ENCODE measurements at places on chromosomes 6 and 20.

GRCh38 chr6:166778046-166778445, 151.0 kb upstream of the RPS6KA2 start:
- no peak for DNase-seq

DNA sequence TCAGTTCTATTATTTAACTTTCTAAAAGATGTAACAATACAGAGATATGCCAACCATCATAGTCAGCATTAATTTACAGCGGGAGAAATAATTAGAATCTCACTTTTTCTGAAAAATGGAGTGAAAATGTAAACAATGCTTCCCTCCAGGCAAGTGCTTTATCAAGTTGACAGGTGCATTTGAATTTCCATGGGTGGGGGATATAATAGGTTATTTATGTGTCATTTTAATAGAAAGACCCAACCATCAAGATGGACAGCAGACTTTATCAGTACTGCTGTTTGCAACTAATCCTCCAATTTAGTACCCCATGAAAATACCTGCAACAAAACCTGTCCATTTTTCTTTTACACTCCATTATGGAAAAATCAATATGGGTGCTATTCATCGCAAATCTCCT, 780.1 kb downstream of the TFAP2A start:
- DNase-seq, result no peak

GRCh38 chr20:52168116-52168515, 23.5 kb downstream of the ZFP64 start:
- DNase-seq, result no peak

- no peak for DNase-seq
Measured at GRCh38 chr6:166235666-166236292, 68.1 kb upstream of the TBXT start.

- no peak for DNase-seq
Measured at GRCh38 chr6:72873433-72873832, 251.6 kb downstream of the KCNQ5 start.

DNA sequence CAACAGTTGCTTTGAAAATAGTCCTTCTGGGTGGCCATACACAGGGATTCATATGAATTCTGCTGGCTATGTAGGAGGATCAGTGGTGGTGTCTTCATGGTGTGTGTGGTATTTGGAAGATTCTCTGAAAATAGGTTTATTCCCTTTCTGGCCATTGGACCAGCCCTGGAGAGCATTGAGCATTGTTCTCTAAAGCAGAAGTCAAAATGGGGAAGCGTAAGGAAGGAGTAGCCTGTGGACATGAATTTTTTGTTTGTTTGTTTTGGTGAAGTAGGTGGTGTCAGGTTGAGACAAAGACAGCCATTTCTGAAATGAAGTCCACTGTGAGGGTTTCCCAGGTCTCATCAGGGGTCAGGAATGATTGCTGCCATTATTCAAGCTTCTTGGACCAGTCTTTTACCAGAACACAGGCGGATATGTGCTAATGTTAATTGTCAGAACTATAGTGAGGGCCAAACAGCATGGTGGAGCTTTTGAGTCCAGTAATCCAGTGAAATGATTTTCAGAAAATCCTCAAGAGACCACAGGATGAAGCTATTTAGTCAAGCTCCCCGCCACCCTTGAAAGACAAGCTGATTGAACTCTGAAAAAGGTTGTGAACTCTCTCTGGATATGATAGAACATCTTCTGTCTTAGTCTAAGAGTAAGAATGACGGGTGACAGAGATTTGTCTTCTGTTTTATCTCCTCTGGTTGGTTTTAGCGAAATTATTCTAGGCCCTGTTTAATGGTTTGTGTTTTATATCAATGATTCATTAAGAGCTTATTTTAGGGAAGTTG, 60.0 kb downstream of the DNAH8 start:
- no peak for DNase-seq

DNA sequence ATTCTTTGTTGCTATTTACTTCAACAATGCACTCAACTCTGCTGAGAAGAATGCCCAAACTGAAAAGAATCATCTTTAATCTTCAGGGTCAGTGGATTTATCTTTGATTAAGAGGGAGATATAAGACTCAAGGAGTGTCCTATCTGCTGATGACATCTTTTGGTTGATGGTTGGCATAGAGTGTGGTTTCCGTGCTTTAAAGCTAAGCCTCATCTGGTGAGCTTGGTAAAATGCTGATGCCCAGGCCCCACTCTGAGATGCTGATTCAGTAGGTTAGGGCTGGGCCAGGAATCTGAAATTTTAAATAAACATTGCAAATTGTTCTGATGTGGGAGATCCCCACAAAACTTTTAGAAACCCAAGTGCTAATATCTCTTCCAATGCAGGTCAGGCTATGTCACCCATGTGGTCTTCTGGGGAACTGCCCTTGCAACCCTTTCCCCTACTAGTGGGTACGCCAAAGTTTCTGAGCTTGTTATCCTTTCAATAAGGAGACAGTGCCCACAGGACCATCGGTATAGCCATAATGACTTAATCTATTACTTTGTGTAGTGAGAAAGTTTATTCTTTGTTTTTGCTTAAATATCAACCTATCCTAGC, 68.5 kb upstream of the ARMH2 start:
- no peak for DNase-seq

GRCh38 chr20:43726811-43727338, at the start of gene GTSF1L:
Gene GTSF1L (minus strand): TSS chr20:43727002. CDS start chr20:43726694, 308 bp downstream.
- DNase-seq, result peak; percentile 86

GRCh38 chr6:165664559-165665383, 1.7 kb upstream of the PDE10A start:
- no peak for DNase-seq

GRCh38 chr20:49446080-49446479, 36.4 kb downstream of the KCNB1 start:
- DNase-seq, result no peak

DNA sequence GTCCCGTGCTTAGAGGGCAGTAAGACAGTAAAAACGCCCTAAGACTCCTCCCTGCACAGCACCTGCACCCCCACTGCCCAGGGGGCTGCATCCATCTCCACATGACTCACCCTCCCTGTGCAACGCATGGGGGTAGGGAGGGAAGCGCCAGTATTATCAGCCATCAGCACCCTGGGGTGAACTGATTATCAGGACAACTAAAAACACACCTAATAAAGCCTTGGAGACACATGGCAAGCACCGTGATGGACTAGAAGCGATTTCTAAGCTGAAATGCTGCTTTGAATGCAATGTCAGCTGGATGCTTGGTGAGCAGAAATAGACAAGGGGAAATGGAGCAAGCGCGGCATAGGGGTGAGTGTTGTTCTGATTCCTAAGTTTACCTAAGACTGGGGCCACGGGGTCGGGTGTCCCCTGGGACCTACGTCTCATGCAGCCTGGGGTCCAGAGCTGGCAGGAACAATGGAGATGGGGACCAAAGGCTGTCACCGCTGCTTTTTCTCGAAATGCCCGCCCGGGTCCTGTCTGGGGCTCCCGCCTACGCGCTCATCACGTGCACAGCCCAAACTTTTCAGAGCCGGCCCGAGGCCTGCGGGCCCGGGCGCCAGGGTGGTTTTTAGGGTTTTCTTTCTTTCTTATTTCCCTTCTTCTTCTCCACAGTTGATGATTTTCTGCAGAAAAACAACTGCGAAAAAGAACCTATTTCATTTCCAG, 702 bp upstream of the TNFAIP3 start:
- no peak for DNase-seq

DNA sequence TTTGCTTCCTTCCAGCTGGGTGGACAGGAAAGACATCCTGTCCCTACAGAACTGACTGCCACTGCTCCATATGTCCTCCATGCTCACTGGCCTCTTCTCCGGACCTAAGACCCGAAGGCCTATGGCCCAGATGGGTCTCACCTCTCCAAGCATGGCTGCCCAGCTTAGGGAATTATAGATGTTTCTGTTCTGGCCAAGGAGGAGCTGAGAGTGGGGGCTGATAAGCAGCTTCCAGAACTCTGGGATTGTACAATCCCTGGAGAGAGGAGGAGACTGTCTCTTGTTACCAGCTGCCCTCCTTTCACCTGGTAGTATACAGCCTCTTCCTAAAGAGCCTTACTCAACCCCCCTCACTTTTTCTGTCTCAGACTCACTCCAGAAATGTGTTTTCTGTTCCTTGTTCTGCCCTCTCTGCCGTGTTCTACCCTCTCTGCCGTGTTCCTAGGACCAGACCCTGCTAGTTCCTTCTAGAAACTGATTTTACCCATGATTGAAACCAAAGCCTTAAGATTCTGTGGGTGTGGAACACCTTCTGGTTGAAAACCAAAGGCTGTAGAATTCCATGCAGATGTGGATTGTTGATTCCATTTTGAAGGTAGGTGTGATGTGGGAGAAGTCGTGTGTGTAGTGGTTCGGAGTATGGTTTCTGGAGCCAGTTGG, 28.7 kb downstream of the ANKS1A start:
- DNase-seq, result no peak

- peak; percentile 83 for DNase-seq
Measured at GRCh38 chr6:133827766-133828165, 61.1 kb upstream of the TCF21 start.

DNA sequence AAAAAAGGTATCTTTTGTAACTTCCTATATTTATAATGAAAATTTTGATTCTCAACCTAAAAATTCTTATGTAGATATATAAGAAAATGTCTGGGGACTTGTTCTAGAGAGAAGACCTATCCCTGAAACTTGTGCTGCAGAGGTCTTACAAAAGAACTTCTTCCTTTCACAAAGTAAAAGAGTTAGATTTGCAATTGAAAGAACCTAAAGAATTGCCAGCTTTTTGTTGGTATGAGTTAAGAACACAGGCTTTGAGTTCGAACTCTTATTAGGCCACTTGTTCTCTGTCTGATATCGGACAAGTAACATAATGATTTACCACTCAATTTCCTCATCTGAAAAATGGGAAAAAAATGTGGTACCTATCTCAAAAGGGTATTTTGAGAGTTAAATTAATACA, 162.0 kb upstream of the LAMA2 start:
- DNase-seq, result no peak

- no peak for DNase-seq
Measured at GRCh38 chr6:3079682-3080081, 11.4 kb downstream of the RIPK1 start.

- DNase-seq, result peak; percentile 27
Measured at GRCh38 chr6:147194652-147195411, 9.4 kb upstream of the STXBP5 start.

DNA sequence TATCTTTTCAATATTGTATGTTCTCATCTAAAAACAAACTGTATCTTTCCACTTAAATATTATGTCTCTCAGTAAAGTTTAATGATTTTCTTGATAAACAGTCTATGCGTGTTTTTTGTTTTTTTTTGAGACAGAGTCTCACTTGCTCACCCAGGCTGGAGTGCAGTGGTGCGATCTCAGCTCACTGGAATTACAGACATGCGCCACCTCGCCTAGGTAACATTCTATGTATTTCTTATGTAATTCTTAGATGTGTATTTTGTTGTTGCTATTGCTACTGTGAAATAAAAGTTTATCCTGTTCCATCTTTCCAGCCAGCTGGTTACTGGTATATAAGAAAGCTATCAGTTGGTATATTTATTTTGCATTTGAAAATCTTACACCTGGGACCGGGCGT, 29.4 kb downstream of the ABHD12 start:
- peak; percentile 61 for DNase-seq

- no peak for DNase-seq
Measured at GRCh38 chr6:41033776-41034175, 5.2 kb downstream of the UNC5CL start.

GRCh38 chr20:4717816-4718570, 3.7 kb upstream of the PRND start:
- peak; percentile 14 for DNase-seq

GRCh38 chr20:58907320-58908137, 55.0 kb downstream of the GNAS start:
- peak; percentile 98 for DNase-seq

DNA sequence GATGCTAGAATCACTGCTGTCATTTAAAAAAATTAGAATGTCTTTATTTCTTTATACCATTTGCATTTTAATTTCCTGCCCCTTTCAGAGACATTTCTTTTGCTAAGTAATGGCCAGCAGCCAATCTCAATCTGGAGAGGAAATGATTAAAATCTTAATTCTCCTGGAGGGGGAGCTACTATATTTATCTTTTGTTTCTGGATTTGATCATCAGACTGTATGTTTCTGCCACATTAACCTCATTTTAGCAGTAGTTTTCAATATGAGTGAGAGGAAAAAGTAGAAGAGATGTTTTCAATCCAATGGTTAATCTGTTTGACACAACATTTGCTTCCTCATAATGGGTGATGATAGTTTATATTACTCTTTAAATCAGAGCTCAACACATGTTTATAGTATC, 138.0 kb downstream of the FUT9 start:
- DNase-seq, result peak; percentile 9

GRCh38 chr20:37850724-37851355, 52.1 kb upstream of the VSTM2L start:
- DNase-seq, result no peak

DNA sequence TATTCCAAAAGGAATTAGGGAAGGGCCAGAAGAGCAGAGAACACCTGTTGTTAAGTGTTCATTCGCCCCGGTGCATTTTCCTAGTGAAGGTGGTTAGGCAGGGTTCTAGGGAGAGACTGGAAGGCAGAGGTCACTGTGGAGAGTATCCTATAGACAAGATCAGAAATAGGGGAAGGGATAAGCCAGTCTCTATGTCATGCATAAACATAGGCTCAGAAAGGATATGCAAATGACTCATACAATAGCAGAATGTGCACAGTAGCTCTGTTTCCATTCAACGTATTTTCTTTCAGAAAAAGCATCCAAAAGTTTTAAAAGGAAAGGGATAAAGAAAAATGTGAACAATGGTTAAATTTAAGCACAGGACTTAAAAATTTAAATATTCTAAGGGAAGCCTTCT, 47.4 kb downstream of the BMP6 start:
- no peak for DNase-seq

- DNase-seq, result no peak
Measured at GRCh38 chr6:28969129-28969528, 36.0 kb downstream of the ZNF311 start.

DNA sequence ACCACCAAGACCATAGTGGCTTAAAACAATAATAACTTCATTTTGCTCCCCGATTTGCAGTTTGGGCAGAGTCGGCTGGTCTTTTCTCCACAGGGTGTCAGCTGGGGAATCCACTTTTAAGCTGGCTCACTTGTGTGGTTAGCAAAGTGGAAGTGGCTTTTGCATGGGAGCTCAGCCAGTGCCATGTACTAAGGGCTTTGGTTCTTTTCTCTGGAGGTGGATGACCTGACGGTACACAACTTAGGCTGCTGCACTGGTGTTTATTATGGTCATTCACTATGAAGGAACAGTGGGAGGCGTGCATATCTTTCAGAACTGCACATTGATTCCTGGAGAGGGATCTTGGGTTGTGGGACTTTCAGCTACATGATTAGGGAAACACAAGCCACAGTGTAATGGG, 141.0 kb downstream of the OR2B2 start:
- DNase-seq, result no peak

- no peak for DNase-seq
Measured at GRCh38 chr20:39691151-39691862, 729.2 kb downstream of the DHX35 start.

GRCh38 chr20:48684501-48685041, 143.2 kb downstream of the PREX1 start:
- no peak for DNase-seq

GRCh38 chr20:5784735-5785134, 34.5 kb downstream of the SHLD1 start:
- no peak for DNase-seq

- DNase-seq, result no peak
Measured at GRCh38 chr6:101477436-101477835, 83.9 kb downstream of the GRIK2 start.
